ENCODE measurements at places on chromosomes 16 and 17.
A peak's percentile ranks its signal among the peaks of the same experiment; 100 is the strongest.

DNA sequence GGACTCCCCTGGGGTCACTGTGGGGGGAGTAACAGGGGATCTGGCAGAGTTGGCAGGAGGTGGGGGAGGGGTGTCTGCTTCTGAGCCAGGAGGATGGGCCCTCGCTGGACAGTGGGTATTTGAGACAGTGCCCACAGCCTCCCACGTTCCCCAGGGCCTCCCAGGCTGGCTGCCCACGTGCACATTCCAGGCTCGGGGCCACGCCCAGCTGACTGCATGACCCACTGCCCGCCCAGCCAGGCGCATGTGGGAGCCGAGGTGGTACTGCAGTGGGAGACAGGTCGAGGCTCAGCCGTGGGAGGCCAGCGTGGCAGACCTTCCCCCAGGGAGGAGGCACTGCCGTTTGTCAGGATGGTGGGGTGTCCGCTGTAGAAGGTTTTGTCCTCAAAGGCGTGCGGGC lies 38.8 kb downstream of the BAHCC1 start:
- DNase-seq: no peak

GRCh38 chr17:68701046-68701445 lies 99.9 kb upstream of the FAM20A start:
- no peak for DNase-seq

GRCh38 chr17:32777436-32777835 lies 99.5 kb downstream of the MYO1D start:
- no peak for DNase-seq

DNA sequence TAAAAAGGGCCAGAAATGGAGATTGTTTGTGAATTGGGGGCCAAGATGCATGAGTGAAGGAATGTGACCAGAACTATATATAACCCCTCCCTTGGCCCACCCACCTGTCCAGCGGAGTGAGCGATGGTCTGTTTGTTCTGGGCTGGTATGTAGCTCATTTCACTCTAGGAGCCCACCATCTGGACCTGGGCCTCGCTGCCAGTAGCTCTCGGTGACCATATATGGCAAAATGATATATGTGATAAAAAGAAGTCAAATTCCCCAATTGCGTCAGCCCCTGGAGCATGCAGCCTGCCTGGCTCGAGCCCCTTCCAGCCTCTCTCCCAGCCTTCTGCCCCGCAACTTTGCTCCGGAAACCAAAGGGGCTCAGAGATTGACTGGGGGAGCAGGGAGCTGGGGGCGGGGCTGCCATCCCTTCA lies 47.3 kb downstream of the CCDC42 start:
- DNase-seq: no peak

DNA sequence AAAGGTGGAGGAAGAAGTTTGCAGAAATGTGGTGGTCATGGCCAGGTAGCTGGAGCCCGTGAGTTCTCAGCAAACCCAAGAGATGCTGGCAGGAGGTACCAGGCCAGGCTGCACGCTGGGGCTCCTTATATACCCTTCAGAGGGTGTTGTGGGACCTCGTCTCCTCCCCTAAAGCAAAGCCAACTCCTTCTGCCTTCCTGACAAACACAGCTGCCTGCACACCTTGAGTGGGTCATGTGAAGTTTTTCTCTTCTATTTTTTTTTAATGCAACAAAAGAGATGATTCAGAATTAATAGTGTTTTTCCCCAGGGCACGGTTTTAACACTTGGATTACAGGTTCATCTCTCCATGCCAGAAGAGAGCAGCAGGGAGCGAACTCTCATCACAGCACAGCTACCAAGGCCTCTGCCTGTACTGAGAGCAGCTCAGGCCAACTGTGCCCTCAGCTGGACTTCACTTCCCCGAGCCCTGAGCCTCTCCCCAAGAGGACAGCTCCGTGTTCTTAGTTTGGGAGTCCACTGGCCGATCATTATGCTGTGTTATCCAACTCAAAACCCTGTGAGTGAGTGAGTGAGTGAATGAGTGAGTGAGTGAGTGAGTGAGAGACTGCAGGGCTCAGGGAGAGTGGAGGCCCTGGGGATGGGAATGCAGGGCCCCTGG lies at the start of gene KRT15:
Gene KRT15, minus strand, starts transcription at position 102 of the 661 bp plus-strand sequence. Its CDS starts 63 bp downstream, at position 39.
- DNase-seq: no peak

DNA sequence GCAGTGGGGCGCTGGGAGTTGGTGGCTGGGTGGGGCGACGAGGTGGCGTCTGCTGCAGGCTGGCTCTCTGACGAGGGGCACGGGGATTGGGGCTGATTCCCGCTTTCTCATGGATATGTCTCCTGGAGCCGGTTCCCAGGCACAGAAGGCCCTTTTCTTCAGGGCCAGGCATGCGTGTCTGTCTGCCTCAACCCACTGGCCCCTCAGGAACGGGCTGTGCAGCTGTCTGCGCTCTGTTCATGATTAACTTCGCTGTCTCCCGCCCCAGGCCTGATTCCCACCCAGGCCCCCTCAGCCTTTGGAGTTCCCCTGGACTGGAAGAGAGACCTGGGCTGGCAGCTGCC lies 53.1 kb downstream of the RAP1GAP2 start:
- DNase-seq: no peak

- no peak for DNase-seq
These were observed 47.8 kb upstream of the IRF8 start for GRCh38 chr16:85851034-85851785.

GRCh38 chr17:1147664-1148063 lies 32.1 kb downstream of the ABR start:
- DNase-seq: peak; percentile 71

DNA sequence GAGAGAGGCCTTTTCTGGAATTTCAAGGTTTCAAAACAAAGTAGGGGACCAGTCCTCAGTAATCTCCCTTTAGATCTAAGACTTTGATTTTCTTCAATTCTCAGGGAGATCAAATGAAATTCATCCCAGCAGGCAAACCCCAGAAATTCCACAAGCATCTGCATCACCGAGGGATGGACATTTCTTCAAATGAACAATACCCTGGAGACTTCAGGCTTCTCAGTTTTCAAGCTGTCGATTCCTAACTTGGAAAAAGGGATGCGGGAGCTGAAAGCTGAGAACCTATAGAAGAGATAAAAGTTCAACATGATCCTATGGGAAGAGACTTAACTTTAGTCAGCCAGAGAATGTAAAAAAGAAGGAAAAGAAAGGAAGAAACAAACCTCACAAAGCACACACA lies 296.9 kb upstream of the CDH5 start:
- DNase-seq: no peak

- DNase-seq: no peak
These were observed 50.0 kb upstream of the CCL1 start for GRCh38 chr17:34412965-34413441.

- peak; percentile 36 for DNase-seq
These were observed at the start of gene EMP2 for GRCh38 chr16:10579965-10580882. EMP2 (minus strand) TSS chr16:10580598; CDS start chr16:10547617, 32,981 bp downstream.

DNA sequence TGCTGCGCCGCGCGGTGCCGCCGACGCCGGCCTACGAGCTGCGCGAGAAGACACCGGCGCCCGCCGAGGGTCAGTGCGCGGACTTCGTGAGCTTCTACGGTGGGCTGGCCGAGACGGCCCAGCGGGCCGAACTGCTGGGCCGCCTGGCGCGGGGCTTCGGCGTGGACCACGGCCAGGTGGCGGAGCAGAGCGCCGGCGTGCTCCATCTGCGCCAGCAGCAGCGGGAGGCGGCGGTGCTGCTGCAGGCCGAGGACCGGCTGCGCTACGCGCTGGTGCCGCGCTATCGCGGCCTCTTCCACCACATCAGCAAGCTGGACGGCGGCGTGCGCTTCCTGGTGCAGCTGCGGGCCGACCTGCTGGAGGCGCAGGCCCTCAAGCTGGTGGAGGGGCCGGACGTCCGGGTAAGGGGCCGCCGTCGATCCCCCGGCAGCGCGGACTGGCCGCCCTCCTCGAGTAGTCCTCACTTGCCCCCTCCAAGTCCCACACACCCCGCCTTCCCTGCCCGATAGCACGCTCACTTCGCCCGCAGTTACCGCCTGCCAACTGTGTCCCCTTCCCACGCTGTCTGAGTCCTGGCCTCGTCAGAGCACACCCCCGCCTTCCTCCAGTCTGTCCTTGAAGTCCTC lies 470 bp downstream of the MLYCD start:
- DNase-seq: no peak

DNA sequence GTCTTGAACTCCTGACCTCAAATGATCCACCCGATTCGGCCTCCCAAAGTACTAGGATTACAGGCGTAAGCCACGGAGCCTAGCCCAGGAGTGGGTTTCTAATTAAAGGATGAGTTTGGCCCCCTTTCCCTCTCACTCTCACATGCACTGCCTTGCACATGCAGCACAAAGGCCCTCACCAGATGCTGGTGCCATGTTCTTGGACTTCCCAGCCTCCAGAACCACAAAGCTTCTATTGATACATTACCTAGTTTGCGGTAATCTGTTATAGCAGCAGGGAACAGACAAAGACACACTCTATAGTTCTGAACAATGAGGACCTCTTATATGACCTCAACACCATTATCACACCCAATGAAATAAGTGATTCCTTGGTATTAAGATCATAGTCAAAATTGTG lies 17.9 kb upstream of the ITGAD start:
- DNase-seq: no peak

- no peak for DNase-seq
These were observed 97.4 kb upstream of the ZFHX3 start for GRCh38 chr16:73145166-73145880.

DNA sequence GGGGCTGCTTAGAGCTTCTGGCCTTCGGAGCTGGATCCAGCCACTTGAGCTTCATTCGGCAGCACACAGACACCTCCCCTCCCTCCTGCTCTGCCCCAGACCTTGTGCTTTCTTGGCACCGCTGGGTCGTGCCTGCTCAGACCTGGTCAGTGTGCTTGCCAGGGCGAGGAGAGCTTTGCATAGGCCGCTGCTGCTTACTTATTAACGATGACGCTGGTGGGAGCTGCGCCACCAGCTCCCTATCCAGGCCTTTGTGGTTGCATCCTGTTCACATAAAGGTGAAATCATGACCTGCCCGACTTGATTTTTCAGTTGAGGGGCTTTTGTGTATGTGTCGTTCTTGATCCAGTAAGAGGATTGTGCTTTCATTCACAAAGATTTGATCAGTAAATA lies 101.1 kb downstream of the MSI2 start:
- no peak for DNase-seq

- peak; percentile 67 for DNase-seq
These were observed 20.7 kb downstream of the PIK3R6 start for GRCh38 chr17:8846768-8847211.

- DNase-seq: peak; percentile 40
These were observed 7.8 kb downstream of the RARA start for GRCh38 chr17:40316571-40317344.

All from HCT116 (cell line).